ENCODE measurements at places on chromosomes 7 and 10.
A peak's percentile ranks its signal among the peaks of the same experiment; 100 is the strongest.

DNA sequence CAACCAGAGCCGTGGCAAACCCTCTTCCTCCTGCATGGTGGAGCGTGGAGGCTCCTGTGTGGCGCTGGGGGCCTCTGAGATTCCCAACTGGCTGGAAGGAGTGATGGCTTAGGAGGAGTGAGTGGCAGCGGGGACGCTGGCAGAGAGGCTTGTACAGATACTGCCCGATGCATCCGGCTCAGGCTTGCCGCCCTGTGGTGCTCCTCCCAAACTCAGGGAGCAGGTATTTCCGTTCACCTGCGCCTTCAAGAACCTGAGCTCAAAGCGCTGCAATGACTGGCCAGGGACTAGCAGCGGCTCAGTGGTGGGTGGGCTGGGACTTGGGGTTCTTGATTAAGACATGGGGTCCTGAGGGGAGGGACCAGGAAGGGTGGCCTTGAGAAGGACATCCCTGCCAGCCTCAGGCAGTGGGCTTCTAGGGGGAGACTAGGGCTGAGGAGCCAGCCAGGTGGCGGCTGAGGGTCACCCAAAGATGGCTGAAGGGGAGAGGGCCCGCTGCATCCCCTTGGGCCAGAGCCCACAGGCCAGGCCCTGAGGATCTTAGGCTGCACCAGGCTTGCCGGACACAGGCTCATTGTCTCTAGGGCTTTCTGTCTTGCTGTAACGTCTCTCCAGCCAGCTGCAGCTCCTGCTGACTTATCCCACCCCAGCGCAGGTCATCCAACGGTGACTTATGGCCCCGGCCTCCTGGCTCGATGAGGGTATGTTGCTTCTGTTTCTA is 3.2 kb downstream of the ZNF775 start:
- DNase-seq = no peak

DNA sequence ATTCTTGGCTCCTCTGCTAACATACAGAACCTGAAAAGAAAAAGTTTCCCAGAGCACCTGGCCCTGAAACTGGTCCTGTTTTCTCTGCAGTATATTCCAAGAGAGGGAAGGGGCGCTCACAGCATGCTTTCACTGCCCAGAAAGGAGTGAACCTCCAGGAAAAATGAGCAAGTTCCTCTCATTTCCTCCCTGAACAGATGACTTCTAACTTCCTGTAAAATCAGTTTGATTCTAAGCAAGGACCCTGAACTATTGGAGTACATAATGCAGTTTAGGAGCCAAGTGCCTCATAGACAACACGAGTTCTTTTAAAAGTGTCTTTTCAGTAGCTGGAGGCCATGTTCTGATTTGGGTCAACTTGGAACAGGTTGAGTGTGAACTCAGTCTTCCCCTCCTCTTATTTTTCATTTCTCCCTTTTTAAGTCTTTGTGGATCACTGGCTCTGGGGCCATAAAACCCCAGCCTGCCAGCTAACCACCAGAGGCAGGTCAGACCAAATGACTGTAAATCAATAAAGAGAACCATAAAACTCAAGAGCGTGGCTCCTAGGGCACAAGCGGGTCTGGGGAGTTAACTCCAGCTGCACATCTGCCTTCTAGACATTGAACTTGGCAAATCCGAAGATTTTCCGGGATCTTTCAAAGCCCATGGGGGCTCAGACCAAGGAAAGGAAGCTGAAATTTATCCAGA is 5.9 kb upstream of the LRRC18 start:
- DNase-seq = no peak

- no peak for DNase-seq
Observed at GRCh38 chr10:687583-688311, 1.7 kb downstream of the DIP2C start.

DNA sequence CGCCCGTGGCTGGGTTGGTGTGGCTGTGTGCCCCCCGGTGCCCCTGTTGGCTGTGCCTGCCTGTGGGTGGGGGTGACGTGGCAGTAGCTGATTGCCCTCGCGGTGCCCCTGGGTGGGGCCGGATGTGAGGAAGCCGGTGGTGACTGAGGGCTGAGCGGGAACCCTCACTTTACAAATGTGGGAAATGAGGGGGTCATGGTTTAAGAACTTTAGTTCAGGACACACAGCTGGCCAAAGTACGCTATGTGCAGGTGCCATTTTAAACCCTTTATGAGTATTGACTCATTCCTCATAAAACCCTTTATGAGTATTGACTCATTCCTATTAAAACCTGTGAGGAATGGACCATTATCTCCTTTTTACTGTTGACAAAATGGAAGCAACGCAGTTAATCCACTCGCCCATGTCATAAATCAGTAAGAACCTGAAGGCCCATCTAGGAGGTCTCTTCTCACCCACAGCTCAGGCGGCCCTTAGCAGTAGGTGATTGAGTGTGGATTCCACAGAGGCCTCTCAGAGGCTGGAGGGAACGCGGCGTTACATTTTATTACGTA is 290.1 kb upstream of the COBL start:
- DNase-seq = no peak

DNA sequence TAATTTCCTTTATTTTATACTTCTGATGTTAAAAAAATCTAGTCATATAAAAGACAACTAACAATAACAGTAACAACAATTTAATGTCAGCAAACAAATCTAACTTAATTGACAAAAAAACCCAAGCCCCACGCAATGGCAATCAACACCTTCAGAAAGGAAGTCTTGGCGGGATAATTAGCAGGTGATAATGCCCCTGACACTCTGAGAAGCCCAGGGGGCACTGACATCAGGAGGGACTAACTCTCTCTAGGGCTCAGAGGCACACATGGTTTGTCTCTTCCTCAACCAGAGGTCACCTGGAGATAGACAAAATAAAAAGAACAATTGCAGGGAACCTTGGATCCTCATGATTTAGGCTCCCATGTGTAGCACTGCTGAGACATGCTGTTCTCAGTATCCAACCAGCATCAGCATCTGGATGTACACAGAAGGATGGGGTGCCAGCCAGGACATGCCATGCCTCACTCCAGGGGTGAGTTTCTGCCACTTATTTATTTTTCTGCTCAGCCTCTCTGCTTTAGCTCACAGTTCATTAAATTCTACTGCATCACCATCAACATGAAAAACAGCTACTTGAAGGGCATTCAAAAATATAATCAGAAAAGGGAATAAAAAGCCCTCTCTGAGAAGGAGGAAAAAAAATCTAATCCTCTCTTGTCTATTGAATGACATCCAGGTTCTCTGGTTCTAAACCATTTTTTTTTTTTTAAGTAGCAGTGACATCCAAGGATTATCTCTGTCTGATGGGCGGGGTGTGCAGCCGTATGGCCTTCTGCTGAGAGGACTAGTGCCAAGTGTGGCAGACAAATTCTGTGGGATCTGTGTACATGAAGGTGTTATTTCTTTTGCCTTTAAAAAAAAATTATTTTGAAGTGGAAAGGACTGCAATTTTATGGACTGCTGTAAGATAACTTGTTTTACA is 96.3 kb downstream of the ATXN7L1 start:
- no peak for DNase-seq

DNA sequence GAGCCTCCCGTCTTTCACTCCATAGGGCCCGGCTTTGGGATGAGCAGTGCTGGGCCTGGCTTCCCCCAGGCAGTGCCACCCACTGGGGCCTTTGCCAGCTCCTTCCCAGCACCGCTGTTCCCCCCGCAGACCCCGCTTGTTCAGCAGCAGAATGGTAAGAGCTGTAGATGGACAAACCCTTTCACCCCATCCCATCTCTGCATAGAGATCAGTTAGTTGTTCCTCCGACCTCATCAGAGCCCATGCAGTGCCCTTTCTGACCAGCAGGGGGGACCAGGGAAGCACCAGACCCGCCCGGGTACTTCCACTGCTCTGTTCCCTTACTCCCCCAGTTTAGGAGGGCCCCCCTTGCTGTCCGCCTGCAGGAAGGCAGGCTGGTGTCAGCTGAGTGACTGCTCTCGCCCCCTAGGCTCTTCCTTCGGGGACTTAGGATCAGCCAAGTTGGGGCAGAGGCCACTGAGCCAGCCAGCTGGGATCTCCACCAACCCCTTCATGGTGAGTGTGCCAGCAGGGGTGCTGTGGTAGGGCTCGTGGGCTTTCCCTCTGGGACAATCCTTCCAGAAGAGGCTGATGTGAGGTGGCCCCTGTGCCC is 9.8 kb downstream of the SAP25 start:
- peak; percentile 83 for DNase-seq

GRCh38 chr10:126397156-126397555 is 8.9 kb upstream of the ADAM12 start:
- DNase-seq = no peak

GRCh38 chr10:133251388-133252222 is 13.9 kb downstream of the VENTX start:
- no peak for DNase-seq

- DNase-seq = no peak
Observed at GRCh38 chr7:150675714-150676113, 9.8 kb upstream of the GIMAP2 start.

- no peak for DNase-seq
Observed at GRCh38 chr7:29748286-29749099, 57.8 kb upstream of the WIPF3 start.

DNA sequence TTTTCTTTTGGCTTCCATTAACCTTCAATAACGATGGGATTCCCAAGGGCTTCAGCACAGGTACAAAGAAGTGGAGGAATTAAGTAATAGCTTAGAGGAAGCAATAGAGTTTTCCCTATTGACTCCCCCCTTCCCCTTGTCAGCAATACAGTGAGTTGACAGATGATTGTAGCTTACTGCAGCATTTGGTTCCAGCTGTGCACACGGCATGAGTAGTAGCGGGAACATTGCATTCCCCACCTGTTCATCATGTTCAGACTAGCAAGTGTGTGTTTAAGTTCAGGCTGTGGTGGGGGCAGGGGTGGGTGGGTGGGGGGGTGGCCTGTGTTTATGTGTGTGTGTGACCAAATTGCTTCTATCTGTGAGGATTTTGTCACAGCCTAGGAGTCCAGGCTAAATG is 4.6 kb upstream of the ADRA2A start:
- DNase-seq = no peak

DNA sequence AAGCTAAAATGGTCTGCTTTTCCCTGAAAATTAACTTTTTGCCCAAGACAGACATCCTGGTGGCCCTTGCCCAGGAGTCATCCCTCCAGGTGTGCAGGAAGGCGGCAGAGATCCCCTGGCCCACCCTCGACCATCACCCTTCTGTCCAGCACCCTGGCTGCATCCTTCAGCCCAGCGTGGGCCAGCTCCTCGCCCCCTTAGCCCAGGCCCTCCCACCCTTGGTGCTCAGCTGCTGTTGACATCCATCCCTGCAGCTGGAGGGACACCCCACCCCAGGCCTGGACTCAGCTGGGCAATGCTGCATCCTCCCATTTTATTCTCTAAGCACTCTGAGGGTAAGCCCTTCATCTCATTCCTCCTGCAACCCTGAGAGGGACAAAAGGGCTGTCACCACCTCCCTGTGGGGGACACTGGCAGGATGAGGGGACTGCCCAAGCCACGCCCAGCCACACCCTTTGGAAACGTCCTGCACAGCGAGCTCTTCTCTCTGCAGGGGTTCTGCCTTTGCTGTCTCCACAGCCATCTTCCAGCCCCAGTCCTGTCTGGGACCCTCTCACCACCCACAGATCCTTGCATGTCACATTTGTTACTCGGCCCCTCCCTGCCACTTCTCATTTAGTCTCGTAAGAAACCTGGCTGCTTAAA is 30.7 kb downstream of the EN2 start:
- DNase-seq = no peak

GRCh38 chr7:136309407-136309806 is 332.2 kb upstream of the MTPN start:
- no peak for DNase-seq

- no peak for DNase-seq
Observed at GRCh38 chr7:142612237-142612881, 136.9 kb upstream of the PRSS1 start.

DNA sequence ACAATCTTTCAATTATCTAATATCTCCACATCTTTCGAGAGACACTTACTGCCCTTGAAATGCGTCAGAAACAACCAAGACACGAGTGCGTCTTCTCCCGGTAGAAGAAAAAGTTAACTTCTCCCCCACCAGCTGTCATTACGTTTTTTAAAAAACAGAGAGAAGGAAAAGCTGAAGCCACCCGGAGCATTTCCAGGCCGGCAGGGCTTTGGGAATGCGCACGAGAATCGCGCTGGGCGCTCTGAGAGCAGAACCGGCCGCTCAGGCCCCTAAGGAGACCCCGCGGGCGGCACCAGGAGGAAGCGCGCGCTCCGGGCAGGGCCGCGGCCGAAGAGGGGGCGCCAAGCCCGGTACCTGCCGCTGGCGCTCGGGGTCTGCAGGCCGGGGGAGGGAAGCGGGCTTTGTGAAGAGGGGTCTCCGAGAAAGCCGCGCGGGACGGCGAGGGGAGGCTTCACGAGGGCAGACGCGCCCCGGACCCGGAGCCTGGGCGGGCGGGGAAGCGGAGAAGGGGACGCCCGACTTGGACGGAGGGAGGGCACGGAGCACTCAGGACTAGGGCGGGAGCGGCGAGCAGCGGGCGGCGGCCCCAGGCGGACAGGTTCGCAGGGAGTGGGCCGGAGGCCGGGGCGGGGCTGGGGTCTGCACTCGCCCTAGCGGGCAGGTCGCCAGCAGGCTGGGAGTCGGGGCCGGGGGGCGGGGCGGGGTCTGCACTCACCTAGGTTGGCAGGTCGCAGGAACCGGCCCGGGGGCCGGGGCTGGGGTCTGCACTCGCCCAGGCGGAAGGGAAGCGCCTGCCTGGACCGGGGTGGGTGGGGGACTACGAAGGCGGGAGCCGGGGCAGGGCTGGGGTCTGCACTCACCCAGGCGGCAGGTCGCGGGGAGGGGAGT is 932 bp downstream of the ESYT2 start:
- peak; percentile 25 for DNase-seq
